Fibroblast of mammary gland (primary cell): ENCODE measurements at places on chromosomes 4 and X.

- DNase-seq: peak; percentile 43
These were observed 11.0 kb upstream of the ADGRG2 start for GRCh38 chrX:19133231-19133630.

DNA sequence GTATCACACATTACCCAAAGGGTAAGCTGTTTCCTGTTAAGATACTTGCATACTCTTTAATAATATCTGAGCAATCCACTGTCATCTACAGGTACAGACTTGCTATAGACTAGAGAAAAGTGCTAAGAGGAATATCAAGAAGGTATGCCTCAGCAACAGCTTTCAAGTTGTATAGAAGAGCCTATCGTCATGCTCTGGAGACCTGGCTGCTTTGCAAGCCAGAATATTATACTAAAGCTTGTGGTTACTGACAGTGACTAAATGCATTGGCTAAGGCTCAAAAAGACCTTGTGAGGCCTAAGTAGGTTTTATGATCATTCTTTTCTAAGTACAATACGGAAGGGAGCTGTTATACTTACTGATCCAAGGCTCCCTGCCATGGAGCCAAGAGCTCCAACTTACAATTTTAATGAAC lies 11.3 kb downstream of the LAMP2 start:
- peak; percentile 92 for DNase-seq

- no peak for DNase-seq
These were observed 91.0 kb downstream of the FREM3 start for GRCh38 chr4:143609492-143609891.

GRCh38 chr4:37535872-37536271 lies 150.3 kb downstream of the RELL1 start:
- DNase-seq: peak; percentile 16

- DNase-seq: peak; percentile 60
These were observed 469.2 kb upstream of the DIPK2B start for GRCh38 chrX:45669715-45670340.

GRCh38 chr4:113116414-113117357 lies 67.2 kb downstream of the ANK2 start:
- no peak for DNase-seq

- no peak for DNase-seq
These were observed 227.0 kb downstream of the NR3C2 start for GRCh38 chr4:148215202-148215601.

DNA sequence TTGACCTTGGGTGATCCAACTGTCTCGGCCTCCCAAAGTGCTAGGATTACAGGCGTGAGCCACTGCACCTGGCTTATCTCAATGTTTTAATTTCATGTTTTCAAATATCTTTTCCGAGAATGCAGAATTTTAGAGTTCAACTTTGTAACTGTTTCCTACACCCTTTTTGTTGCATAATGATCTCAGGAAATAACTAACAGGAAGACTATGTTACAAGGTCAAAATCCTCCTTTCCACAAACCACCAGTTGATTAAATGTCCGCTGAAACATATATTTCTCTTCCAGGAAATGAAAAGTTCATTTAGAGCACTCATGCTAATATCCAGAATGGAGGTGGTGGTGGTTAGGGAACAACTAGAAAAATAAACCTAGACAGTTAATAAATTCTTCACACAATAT lies 377.8 kb downstream of the PPP4R3C start:
- no peak for DNase-seq

GRCh38 chr4:139734875-139735380 lies 69.3 kb downstream of the MGST2 start:
- peak; percentile 48 for DNase-seq

DNA sequence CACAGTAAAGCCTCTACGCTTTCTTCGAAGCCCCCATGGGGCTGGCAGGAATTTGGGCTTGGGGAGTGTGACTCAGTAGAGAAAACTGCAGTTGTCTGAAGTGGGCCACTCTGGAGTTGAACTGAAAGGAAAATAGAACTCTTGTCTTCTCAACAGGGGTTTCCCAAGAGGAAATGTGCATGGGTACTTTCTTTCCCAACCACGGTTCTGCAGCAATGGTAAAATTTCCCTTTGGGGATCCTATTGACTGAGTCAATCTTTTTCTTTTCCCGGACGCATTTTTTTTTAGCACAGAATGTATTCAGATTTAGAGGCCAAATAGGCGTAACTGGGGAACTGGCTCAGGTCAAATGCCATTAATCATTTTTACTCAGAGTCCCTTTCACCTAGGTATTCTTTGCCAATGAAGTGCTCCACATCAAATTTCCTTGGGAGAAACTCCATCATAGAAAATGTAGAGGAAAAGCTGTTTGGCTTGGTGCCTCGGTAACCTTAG lies 269.3 kb downstream of the STIM2 start:
- DNase-seq: peak; percentile 83

- no peak for DNase-seq
These were observed 9.0 kb upstream of the KLHL2 start for GRCh38 chr4:165198329-165198728.

- peak; percentile 60 for DNase-seq
These were observed at the start of gene WDR45 for GRCh38 chrX:49079489-49080428. Gene WDR45, minus strand, starts transcription at chrX:49079887. Its CDS starts 1,792 bp downstream, at chrX:49078095.

- no peak for DNase-seq
These were observed 248.5 kb upstream of the CXXC4 start for GRCh38 chr4:104743215-104743653.

- DNase-seq: no peak
These were observed 341.7 kb downstream of the PPP3CA start for GRCh38 chr4:101005659-101006058.

DNA sequence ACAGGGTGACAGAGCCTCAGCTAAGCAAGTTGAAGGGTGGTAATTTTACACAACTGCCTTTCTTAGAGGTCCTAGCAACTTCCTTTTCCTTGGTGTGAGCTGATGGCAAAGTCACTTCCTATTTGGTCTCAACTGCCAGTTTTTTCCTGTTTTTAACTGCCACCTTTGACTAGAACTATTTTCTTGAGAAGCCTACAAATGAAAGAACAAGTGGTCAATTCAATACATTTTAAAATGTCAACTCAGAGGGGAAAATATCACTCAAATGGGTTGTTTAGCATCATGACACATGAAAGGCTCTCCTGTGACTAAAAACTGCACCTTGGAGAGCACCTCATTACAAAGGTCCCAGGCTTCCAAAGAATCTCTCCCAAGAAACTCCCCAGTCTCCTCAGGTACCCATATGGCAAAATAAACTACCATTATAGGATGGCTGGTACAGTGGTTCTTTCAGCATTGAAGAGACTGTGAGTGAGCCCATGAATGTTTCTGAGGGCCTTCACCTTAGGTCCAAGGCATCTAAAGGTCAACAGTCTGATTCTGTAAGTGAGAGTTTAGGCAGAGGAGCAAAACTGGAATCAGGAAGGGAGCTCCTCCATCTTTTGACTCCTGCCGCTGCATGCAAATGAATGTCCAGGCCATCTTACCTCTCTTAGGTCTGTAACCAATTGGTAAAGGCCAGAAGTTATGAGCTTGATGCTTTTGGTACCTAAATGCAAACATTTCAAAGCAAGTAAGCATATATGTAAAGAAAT lies 5.5 kb upstream of the STK26 start:
- DNase-seq: no peak

DNA sequence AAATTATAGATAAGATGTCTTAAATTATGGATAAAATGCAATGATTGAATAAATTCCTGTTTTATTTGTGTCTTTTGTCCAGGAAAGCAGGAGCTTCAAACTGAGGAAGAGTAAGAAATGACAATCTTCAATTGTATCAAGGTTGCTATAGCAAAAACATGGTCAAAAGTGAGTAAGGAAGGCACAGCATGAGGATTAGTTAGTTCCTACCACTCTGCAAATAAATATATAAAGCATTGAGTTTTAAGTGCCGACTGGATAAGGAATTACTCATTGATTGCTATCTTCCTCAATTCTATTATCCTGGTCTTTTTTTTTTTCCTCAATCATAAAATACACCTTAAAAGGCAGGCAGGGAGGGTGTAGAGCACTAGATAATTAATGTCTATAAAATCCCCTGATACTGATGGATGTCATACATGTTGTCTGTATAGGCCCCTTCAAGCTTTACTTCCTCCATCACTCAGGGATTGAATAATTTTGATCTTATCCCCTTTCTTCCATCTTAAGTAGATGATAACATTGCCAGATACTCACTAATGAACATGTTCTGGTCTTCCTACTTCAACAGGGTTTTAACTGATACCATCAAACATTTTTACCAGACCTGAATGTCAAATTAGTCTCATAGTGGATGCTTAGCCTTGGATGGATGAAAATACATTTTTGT lies 86.6 kb downstream of the MID1 start:
- no peak for DNase-seq

DNA sequence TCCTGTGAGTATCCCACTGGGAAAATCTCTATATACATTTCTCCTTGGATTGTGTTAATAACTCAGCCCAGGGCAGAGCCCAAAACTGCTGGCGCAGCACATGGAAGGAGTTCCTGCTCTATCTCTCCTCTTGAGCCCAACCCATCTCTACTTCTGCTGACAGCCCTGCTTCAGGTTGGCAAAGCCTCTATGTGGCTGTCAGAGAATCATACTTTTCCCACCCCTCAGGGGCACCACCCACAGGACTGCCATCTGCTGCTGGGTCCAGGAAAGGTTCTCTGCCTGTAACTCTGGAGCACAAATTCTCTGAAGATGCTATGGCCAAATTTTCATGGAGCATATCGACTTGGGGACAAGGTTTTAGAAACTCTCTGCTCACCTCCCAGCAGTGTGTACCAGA lies 278.5 kb upstream of the EMCN start:
- no peak for DNase-seq

DNA sequence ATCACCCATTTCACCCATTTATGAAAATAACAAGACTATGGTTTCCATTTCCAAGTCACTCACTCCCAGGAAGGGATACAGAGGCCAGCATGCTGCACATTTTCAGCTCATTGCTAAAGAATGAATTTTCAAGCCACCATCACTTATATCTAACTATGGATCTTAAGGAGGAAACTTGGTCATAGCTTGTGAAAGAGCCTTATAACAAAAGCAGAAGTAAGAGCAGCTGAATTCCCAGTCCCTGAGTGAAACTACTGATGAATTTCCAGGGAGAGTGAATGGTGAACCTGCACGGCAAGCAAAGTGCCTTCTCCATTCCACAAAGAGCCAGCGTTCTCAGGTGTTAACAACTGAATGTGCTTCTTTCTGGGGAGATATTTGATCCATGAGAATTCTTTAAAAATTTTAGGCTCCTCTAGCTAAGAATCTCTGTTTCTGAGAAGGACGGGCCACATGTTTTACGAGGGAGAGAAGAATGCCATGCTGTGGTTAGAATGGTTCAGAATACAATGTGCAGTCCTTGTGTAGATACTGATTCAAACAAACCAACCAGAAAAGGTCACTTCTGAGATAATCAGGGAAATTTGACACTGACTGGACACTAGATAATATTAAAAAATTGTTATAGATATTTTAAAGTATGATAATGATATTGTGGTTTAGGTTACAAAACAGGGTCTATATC lies 24.0 kb downstream of the BTC start:
- DNase-seq: no peak

DNA sequence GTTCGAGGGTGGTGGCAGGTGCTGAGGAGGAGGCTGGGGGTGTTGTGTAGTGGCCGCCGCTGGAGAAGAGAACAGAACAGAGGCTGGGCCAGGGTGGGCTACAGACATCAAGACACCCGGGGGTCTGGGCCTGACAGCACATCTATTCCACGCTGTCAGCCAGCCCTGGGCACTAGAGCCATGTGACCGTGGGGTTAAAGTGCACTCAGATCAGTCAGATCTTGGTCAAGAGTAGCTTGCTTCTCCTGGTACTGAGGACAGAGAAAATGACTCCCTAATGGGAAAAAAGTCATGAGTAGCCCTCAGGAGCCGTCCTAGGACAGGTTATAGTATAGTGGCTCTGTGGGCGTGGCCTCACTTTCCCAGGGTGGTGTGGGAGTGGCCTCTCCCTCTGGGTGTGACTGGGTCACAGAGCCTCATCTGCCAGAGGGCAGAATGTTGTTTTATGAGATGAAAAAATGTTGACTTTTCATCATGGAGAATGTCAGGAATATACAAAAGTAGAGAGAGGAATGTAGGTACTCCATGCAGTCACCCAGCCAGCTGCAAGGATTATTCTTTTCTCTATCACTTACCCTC lies 19.4 kb downstream of the TRMT44 start:
- no peak for DNase-seq

DNA sequence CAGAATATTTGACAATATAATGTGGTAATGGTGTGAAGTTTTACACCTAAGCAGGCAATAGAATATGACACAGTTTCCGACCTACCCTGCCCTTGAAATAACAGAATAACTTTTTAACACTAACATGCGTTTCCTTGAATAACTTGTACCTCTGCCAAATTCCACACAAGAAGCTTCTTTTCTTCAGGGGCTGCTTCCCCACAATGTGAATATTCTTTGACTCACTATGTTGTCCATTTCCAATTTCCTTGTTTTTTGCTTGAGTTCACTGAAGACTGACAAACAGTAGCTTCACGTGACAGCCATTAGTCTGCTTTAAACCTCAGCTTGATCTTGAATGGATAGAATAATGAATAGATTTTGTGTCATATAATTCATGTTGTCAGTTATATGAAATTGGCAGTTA lies 14.3 kb downstream of the SHROOM3 start:
- no peak for DNase-seq

GRCh38 chr4:161097821-161098220 lies 1066.0 kb downstream of the FSTL5 start:
- no peak for DNase-seq

GRCh38 chr4:114783215-114783595 lies 184.6 kb downstream of the UGT8 start:
- DNase-seq: no peak

DNA sequence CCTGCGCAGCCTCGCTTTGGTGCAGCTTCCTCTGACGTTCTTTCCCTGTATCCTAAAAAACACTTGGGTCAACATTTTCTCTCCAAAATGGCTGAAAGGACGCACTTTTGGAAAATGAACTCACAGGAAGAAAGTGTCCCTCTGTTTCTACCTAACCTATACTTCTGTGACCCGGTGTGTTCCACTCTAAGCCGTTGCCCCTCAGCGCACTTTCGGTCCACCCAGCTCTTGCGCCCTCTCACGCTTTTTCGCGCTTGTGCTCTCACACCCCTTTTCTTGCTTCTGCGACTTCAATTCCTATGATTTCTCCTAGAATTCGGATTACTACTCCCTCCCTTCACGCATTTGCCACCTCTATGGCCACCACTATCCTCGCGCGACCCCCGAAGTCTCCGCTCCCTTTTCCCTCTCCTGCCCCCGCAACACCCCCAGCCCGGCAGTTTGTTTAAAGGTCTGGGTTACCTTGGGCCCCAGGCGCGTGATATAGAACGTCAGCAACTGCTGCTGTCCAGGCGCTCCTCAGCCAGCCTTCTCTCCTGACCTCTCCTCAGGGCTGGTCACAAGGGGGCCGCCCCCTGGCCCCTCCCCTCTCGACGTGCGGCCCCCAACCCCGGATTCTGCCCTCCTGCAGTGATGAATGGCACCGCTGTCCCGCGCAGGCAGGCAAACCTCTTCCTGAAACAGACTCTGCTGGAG lies at the start of gene USP51:
Gene USP51, minus strand, starts transcription at position 535 of the 696 bp plus-strand sequence. CDS start 909 bp downstream, outside the sequence.
- peak; percentile 41 for DNase-seq

GRCh38 chr4:122104184-122104583 lies 47.9 kb upstream of the BLTP1 start:
- no peak for DNase-seq

DNA sequence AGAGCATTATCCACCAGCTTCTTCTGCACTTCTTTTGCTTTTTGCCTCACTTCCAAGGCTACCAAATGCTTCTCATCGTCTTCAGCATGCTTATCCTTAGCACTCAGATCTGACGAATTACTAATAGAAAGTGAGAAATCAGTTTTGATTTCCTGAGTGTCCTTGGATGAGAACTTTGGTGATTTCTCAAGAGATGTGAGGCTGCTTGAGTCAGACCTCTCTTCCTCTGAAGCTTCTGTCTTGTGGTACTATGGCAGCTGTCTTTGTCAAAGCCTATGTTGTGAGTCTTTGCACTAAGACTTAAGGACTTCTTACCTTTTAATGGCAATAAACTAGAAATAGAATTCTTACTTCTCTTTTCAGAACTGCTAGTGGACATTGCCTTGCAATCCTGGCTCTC lies 169.9 kb downstream of the CPE start:
- DNase-seq: peak; percentile 49
